ENCODE measurements at places on chromosomes 13 and 19.

DNA sequence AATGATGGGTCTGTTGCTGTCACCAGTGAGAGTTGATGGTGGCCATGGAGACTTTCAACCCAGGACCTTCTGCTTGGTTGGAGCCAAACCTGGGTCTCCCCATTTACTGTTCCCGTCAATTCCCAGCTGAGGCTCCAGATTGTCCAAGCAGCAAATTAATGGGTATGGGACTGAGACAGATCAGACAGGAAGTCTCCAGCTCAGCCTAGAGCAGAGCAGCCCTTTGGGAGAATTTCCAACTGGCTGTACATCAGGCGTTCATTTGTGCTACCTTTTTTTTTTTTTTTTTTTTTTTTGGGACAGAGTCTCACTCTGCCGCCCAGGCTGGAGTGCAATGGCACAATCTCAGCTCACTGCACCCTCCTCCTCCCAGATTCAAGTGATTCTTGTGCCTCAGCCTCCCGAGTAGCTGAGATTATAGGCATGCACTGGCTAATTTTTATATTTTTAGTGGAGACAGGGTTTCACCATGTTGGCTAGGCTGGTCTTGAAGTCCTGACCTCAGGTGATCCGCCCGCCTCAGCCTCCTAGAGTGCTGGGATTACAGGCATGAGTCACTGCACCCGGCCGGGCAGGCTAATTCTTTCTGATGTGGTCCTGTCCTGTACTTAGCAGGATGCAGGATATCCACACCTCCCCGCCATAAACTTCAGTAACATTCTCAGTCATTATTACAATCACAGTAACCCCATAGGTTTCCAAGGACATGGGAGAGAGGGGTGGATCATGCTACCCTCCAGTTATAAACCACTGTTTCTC, 9.3 kb downstream of the MAP3K10 start:
- peak; percentile 22 for DNase-seq

GRCh38 chr13:113152984-113153809, 5.3 kb upstream of the PROZ start:
- DNase-seq, result no peak

- no peak for DNase-seq
Measured at GRCh38 chr19:15169541-15170285, 31.1 kb downstream of the NOTCH3 start.

DNA sequence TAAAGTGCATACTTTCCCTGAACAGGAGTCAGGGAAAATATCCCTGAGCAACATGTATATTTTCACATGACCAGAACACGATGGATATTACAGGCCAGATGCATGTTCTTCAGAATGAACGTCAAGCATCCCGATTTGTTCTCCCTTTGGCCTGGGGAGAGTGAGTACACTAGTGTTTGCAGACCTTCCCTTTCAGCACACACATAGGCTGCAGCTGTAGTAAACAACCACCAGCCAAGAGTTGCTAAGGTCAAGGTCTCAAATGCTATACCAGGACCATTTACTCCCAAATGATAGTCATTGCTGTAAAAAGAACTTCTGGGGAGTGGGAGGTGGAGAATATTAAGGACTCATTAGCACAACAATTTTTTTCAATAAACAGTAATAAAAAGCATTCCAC, 3.0 kb downstream of the KLF12 start:
- DNase-seq, result no peak

DNA sequence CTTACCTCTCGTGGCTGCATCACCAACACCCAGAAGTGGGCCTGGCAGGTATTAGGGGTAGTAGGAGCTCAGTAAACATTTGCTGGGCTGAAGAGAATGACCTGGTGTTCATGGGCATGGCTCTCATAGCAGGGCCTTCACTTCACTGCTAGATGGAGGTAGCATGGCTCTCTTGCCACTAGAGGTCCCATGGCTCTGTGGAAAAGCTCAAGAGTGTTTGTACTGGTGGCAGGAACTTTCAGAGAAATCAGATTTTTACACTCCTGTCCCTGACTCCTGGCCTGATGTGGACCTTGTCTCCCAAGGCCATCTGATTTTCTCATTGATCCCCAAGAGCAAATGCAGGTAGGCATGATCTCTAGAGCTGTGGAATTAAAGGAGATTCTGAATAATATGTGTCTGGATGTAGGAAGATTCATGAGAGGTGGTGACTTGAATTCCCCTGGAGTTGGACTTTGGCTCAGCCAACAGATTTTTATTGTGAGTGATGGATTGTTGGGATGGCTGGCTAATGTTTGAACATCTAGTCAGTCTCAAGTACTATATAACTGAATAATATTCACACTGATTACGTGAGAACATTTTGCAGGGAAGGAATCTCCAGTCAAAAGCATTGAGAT, 5.7 kb downstream of the ZNF574 start:
- DNase-seq, result peak; percentile 61

DNA sequence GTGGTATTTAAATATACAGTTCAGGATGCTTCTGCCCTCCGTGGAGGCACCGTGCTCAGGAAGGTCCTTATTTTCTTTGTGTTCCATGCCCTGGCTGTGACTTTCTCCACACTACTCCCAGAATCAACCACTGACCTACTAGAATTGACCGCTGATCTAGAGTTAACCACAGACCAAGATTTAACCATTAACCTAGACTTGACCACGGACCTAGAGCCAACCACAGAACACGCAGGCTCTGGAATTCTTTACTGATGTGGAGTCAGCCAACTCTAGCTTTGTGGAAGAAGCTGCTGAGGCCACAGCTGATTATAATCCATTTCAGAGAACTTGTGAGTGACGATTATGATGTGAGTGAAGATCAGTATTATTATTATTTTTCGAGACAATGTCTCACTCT, 18.0 kb downstream of the GTF2F2 start:
- no peak for DNase-seq

GRCh38 chr19:11814029-11814699, at the start of gene ZNF440:
Gene ZNF440, plus strand, starts transcription at chr19:11814273. Its CDS starts 175 bp downstream, at chr19:11814448.
- peak; percentile 87 for DNase-seq

- DNase-seq, result peak; percentile 22
Measured at GRCh38 chr19:14031719-14032480, at the start of gene IL27RA. Gene IL27RA, plus strand, starts transcription at chr19:14031762. Its CDS starts 111 bp downstream, at chr19:14031873.

- DNase-seq, result no peak
Measured at GRCh38 chr13:111521030-111521429, 200.6 kb downstream of the TEX29 start.

DNA sequence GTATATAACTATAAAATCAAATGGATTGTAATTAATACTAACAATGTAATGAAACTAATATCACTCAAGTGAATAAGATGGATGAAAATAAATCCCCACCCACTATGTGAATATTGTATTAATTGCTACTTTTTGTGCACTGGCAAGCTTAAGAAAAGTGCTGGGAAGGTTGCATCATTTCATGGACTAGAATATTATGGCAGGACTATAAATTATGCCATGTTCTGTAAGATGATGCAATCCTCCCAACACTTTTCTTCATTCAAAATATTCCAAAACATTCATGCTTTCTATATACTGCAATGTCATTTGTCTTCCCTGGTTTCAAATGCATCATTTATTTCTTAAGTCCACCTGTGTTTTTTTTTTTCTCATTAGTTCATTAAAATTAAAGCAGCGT, 457.6 kb upstream of the GPC6 start:
- DNase-seq, result no peak

- no peak for DNase-seq
Measured at GRCh38 chr19:46717716-46718143, 816 bp upstream of the PRKD2 start.

- DNase-seq, result no peak
Measured at GRCh38 chr19:12792853-12793289, 1.6 kb downstream of the JUNB start.

DNA sequence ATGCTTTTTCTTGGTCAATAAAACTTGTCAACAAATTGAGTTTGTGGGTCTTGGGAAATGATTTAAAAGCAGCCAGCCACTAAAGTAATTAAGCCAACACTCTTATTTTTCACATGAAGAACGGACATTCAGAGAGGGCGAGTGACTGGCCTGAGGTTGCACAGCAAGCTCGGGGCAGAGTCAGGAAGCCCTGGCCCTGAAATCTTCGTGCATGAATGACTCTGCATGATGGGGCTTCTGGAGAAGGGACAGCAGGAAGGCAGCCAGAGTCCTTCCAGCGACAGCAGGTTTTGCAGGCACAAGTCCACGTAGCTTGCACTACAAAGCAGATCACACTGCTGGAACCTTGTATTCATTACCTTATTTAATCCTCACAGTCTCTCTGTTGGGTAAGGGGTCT, 232.5 kb downstream of the ZNF536 start:
- no peak for DNase-seq

GRCh38 chr13:109451726-109452125, 334.7 kb downstream of the IRS2 start:
- no peak for DNase-seq

- no peak for DNase-seq
Measured at GRCh38 chr13:41006978-41007743, 12.0 kb downstream of the ELF1 start.

DNA sequence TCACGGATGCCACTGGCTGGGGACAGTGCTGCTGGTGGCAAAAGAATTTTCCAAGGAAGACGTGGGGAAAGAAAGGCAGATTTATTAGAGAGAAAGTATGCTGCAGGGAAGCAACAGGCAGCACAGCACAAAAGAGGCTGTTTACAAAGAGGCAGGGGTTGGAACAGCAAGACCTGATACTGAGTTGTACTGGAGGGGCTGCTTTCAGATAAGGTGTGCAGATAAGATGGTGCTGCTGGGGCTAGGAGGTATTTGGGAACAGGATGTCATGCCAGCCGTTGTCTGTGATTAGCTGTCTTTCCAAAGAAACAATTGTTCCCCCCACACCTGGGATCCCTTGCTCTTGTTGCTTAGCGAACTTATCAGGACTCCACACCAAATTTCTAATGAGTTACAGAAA, 2023.3 kb upstream of the PCDH20 start:
- DNase-seq, result no peak

- no peak for DNase-seq
Measured at GRCh38 chr13:93004919-93005318, 221.7 kb upstream of the GPC6 start.

DNA sequence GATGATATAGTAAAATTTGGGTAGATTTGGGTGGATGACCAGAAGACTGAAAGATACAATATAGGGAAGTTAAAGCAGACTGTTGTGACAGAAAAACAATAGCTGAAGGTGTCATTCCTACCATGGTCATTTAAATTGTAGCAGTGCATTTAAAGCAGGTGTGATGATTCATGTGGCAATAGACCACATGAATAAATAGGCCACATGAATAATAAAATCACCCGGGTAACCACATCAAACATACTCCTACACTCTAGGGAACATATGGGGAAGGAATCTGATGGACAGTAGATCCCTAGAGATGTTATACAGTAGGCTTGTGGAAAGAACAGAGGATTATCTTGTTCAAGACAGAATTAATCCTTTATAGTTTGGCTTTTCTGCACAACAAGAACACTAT, 392.6 kb downstream of the SLITRK5 start:
- no peak for DNase-seq

- no peak for DNase-seq
Measured at GRCh38 chr13:108621462-108621861, 7.9 kb upstream of the MYO16 start.

DNA sequence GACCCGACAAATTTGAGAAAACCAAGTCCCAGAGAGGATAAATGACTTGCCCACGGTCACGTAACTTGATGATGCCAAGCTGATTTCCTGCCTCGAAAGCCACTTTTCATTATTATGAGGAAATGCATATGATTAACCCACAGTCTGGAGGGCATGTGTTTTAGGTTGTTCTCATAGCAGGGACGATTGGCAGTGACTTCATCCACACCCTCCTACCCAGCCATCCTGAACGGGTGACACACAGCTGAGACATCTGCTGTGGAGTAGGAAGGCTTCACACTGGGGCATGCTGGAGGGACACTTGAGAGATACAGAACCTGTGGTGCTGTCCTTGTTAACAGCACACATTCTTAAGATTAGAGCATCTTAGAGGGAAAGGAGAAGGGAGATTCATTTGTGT, 65.4 kb upstream of the WDFY2 start:
- DNase-seq, result peak; percentile 61

DNA sequence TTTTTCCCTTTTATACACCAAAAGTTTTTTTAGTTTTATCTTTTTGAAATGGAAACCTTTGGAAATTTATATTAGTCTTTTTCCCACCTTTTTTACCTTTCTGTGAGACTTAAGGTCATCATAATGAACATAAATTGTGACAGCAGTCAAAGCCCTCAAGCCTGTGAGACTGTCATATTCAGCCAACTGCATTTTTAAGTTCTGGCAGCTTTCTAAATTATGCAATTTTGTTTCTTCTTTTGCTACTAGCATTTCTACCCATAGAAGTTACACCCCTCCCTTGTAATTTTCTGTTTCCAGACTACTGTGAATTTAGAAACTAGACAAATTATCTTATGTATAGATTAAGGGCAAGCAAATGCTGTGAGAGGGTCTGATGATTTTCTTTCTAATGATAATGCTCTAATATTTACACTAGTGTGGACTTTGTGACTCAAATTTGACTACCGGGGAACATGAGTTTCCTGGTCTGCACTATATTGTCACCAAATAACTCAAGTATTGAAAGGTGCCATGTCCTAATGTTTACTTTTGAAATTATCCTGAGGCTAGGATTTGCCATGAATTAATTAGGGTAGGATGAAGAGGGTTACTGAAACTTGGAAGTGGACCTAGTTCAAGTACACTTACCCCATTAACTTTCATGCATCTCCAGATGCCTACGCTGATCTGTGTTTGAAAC, 43.7 kb downstream of the FRY start:
- no peak for DNase-seq

- no peak for DNase-seq
Measured at GRCh38 chr13:46896341-46897137, at the start of gene HTR2A. Gene HTR2A, minus strand, starts transcription at chr13:46897053. Its CDS starts 1,147 bp downstream, at chr13:46895906.

DNA sequence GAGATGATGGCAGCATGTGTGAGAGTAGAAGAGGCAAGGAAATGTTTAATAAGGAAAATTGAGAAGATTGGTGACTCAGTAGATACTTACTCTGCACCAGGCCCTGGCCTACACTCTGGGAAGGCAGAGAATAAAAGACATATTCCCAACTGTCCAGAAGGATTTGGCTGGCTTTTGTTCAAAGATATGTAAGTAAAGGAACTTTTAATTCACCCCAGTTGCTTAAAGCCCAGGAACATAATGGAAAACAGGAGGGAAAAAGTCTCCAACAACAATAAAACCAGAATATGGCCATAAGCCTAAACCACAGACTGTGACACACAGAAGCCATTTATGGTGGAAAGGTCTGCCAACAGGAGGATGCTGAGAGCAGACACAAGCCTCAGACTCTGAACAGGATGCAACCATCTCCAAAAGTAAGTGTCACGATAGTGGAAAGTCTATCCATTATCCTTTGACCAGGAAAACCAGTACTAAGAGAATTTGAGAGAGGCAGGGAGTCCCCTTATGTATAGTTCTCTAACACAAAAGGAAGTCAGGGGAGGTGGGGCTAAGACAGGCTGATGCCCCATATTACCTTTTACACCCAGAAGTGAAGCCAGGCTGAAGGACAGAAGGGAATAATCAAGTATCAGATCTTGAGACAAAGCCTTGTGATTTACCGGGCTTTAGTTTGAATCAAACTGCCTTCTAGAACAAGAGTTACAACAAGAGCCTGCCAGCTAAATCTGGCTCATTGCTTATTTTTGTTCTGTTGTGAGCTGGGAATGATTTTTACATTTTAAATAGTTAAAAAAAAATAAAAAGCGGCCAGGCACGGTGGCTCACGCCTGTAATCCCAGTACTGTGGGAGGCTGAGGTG, 169.5 kb upstream of the STARD13 start:
- peak; percentile 51 for DNase-seq

Data from HFFc6 (cell line).